ENCODE measurements at places on chromosomes 16 and 17.

DNA sequence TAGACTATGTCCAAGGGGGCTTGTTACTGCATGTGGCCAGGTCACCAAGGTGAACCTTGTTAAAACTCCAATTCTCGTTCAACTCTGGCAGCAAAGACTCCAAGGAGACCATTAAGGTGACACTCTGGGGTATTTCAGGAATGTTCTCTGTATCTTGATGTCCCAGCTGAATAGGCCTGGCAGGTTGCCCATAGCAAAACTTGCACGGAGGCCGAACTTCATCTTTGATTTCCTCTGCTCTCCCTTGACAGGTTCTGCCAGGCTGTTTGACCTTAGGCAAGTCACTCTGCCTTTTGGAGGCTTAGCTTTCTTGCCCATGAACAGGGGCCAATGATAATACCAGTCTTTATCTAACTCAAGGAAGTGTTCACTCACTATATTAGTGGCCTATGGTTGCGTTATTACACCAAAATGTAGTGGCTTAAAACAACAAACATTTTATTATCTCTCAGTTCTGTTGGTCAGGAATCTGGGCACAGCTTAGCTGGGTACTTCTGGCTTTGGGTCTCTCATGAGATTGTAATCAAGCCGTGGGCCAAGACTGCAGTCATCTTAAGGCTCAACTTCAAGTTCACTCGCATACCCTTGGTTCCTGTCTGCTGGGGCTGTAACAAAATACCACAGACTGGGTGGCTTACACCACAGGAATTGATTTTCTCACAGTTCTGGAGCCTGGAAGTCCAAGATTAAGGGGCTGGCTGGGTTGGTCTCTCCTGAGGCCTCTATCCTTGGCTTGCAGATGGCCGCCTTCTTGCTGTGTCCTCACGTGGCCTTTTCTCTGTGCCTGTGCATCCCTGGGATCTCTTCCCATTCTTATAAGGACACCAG lies 168.5 kb downstream of the UTP18 start:
- no peak for DNase-seq

GRCh38 chr17:78027121-78027520 lies 68.6 kb downstream of the TNRC6C start:
- DNase-seq = no peak

DNA sequence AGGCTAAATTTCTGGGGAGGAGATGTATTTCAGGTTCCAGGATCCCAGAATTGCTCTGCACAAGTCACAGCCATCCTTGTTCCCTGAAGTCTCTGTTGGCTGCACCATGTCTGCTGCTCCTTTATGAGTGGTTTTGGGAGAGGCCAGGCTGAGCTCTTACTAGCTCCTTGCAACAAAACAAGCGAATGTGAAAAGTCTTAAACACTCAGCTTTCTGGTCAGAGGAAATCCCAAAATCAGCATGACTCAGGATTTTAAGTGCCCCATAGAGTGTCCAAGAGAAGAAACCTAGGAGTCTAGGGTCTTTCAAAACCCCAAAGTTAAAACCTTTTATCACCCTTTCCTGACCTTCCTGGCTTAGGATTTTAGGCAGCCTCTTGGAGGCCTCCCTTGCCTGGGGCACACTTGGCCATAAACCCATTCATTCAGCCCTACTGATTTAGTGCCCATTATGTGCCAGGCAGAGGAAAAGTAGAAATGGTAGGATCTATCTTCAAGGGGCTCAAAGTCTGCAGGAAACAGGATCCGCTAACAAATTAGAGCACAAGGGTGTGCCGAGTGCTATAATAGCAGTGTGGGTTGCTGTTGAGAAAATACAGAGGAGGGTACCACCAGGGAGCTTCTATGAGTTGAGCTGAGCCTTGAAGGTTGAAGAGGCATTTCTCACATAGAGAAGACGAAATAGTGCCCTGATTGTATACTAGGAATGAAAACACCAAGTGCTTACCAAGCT lies 36.9 kb downstream of the SOST start:
- DNase-seq = no peak

DNA sequence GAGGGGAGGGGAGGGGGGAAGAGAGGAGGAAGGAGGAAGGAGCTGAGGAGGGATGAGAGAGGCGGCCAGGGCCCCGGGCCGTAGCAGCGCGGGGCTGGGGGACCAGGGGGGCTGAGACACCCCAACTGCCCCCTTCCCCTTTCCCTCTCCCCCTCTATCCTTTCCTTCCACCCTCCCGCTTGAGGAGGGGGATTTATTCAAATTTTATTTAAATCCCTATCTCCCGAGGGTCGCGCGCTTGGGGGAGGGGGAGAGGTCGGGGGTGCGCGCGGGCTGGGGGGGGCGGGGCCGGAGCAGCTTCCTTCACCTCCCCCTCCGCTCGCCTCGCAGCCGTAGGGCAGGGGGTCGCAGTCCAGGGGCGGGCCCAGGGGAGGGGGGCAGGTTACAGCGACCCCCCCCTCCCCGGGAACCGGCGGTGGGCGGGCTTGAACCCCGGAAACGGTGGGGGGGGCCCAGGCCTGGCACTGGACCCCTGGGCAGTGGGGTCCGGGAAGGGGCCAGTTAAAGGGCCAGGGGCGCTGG lies at the start of gene FBXL19:
TSS of gene FBXL19 (plus strand) at position 19 of the 522 bp plus-strand sequence. CDS start 2,183 bp downstream, outside the sequence.
- no peak for DNase-seq

DNA sequence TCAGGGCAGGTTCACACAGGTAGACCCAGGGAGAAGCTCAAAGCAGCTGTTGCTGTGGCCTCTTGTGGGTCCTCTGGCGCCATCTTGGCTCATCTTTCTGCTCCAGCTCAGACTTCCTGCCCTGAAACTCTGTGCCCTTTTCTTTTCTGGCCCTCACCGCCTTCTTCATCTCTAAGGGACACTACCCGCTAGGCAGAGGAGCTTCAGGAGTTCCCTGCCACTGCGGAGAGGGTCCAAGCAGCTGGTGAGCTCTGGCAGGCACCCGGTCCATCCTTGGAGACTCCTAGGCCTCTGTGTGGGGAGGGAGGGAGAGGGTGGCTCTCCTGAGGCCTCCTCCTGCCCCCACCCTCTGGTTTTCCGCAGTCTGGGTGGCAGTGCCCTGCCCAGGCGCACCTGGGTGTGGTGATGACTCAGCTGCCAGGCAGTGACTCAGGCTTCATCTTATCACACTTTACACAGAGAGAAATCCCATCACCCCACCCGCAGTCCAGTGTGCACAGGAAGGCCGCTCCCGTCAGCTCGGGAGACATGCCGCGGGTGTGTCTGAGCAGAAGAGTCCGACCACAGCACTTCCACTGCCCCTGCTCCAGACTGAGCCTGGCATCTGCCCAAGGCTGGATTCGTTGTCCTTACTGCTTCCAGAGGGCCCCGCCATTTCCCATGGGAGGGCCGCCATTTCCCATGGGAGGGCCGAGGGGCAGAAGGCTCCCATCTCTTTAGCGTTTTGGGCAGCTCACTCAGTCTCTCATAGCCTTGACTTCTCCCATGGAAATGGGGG lies 7.3 kb downstream of the NT5C start:
- peak; percentile 7 for DNase-seq

- no peak for DNase-seq
Observed at GRCh38 chr17:68870976-68871375, 84.2 kb downstream of the ABCA8 start.

GRCh38 chr16:27547134-27547533 lies 2.6 kb downstream of the GTF3C1 start:
- peak; percentile 45 for DNase-seq

- no peak for DNase-seq
Observed at GRCh38 chr17:27417596-27418365, 38.5 kb upstream of the KSR1 start.

Data from HFFc6 (cell line).